Activated T-helper 9 cell treated with anti-CD3 and anti-CD28 coated beads, Interleukin-2, amount 50 U/mL, for 16 hours (primary cell): ENCODE measurements at places on chromosomes 4 and X.

GRCh38 chr4:48187813-48188212, 53.8 kb upstream of the TXK start:
- DNase-seq, result no peak

- no peak for DNase-seq
Observed at GRCh38 chr4:35970366-35970960, 273.9 kb downstream of the ARAP2 start.

DNA sequence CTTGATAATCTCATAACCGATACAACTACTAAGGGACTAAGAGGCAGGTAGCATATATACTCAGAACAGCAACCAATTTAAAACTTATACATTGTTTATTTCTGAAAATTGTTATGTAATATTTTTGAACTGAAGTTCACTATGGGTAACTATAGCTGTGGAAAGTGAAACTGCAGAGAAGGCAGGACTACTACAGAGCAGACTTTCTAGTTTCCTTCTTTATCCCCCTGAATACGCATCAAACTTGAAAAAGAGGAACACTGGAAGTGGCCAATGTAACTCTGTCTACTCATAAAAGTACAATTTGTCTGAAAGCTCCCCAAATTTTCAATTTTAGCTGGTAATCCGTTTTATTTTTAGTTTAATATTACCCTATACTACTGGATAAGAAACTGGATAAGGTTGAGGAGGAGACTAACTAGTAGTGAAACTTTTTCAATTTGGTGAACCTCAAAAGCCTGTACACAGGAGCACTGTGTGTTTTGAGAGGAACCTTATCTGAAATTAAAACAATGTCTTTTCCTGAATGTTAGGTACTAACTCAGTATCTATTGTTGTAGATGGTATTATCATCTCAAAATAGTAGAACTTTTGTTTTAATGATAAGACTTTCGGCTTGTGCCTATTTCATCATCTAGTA, 225.8 kb downstream of the GABRG1 start:
- DNase-seq, result no peak

- no peak for DNase-seq
Observed at GRCh38 chr4:113673450-113673849, 88.1 kb downstream of the CAMK2D start.

DNA sequence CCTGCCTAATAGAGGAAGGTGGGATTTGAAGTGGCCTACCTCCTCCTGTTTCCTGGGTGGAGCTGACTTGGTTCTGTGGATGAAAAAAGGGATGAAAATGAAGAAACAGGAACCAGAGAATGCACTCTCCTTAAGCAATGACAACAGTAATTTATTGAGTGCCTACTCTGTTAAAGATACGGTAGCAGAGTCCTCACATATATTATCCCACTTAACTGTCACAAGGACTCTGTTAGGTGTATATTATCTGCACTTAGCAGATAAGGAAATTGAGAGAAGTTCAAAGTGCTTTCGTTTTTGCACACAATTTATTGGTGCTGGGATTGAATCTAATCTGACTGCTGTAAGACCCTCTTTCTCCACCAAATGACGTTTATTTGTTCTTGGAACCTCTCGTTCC, 301.2 kb downstream of the PACRGL start:
- no peak for DNase-seq

DNA sequence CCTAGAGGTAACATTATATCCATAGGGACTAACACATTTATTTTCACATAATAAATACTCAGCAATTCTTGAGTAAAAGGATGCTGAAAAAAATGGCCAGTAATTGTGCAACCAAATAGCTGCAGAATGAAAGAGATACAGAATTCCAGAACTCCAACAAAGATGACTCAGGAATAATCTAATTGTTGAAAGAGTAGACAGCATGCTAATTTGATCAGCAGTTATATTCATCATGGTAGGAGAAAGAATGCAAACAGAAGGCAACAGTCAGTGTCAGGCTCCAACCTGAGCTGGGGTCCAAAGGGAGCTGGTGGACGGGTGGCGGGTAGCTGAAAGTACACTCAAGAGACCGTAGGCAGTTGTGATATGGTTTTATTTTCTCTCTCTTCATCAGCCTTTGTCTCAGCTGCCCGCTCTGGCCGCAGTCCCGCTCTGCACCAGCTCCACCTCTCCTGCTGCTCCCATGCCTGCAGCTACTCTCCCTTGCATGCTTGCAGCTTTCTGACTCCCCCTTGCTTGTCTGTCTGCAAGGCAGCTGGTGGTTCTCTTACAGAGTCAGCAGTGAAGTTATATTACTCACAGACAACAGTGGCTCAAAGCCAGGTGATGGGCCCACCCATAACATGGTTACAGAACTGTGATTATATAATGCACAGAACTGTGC, 1150.1 kb downstream of the STIM2 start:
- DNase-seq, result no peak

GRCh38 chr4:53813998-53814397, 222.7 kb upstream of the LNX1 start:
- no peak for DNase-seq

DNA sequence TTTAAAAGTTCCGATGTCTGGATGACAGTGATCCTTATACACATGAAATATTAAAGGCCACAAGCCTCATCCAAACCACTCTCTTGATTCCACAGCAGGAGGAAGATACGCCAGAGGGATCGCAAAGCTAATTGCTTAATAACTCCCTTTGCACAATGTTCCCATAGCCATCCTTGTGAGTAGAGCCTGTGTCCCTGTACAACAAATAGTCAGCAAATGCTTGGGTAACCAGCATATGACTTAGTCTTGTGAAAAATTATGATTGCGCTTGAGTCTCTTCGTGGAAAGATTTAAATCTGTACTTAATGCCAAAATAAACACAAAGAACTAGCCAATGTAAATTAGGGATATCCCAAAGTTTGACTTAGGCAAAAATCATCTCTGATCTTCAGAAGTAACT, 31.5 kb downstream of the SLC9A7 start:
- DNase-seq, result no peak

DNA sequence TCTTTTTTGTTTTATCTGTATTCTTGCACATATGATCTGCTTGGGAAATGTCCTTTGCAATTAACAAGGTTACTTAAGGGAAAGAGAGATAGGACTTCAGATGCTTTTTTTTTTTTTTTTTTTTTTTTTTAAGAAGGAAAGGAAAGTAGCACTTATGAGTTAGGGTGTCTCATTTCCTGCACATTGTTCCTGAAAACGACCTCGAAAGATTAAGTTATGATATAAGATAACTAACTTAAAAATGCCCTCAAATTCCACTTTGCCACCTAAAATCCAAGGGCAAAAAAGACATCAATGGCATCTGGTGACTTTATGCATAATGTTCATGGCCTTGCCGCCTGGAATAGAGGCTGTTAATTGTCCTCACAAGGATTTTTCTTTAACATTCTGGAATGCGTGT, 44.9 kb downstream of the PCDH7 start:
- DNase-seq, result no peak

DNA sequence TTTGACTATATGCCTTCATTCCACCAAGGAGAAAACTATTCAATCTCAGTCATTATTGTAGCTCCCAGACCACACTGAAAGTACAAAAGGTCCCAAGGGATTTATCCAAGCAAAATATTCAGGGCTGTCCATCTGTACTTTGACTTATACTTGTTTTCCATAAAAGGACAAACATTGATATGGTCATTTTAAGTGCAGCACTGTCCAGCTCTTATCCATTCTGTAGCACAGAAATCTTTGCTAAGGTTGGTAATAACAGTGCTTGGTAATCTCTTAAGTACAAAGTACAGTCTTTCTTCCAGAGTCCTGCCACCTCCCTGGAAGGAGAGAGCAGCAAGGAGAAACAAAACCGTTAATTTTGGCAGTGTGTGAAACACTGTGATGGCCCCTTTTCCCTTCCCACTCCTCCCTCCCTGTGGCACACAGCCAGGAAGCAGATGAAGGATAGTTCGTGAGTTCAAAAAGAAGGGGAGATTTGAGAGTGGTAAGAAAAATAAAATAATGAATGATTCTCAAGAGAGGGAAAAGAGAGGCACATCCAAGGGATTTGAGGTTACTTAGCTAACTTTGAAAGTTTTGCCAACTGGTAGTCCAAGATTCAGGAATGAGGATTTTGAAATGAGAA, 6.8 kb upstream of the CXCL2 start:
- no peak for DNase-seq

DNA sequence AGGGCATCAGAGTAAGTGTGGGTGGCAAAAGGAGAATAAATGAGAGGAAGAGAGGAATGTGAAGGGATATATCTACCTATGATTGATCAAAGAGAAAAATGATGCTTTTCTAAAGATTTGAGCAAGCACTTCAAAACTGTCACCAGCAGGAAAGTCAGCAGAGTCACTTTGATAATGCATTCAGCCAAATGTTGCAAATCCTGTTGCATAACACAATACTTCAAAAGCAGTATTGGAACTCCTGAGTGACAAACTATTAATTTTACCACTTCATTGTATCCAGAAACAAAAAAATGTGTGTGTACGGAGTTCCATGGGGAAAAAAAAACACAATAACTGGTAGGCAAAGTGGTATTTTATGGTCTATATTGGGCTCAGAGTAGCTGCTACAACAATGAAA, 160.3 kb downstream of the EMCN start:
- DNase-seq, result no peak

- DNase-seq, result no peak
Observed at GRCh38 chr4:80259012-80259411, 7.5 kb upstream of the FGF5 start.

- no peak for DNase-seq
Observed at GRCh38 chr4:74884266-74884665, 48.6 kb upstream of the PARM1 start.

GRCh38 chr4:80201252-80202151, 4.2 kb downstream of the PRDM8 start:
- DNase-seq, result peak; percentile 60

GRCh38 chrX:143683486-143683885, 37.1 kb downstream of the SPANXN2 start:
- no peak for DNase-seq

DNA sequence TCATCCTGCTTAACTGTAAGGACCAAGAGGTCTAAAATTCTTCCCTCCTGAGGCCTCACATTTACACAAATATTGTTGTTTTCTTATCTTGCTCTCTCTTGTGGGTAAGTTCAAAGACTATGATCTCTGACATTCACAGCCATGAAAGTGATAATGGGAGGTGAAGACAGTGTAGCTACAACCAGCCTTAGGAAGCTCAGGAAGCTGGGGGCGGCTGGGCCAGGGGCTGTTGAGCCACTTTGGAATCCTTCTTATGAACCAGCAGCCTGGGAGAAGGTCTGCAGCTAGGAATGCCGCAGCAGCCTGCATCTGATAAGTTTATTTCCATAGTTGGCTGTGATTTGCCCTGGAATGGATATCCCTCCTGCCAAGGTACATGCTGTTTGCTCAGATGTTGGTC, 316.2 kb downstream of the STIM2 start:
- no peak for DNase-seq

DNA sequence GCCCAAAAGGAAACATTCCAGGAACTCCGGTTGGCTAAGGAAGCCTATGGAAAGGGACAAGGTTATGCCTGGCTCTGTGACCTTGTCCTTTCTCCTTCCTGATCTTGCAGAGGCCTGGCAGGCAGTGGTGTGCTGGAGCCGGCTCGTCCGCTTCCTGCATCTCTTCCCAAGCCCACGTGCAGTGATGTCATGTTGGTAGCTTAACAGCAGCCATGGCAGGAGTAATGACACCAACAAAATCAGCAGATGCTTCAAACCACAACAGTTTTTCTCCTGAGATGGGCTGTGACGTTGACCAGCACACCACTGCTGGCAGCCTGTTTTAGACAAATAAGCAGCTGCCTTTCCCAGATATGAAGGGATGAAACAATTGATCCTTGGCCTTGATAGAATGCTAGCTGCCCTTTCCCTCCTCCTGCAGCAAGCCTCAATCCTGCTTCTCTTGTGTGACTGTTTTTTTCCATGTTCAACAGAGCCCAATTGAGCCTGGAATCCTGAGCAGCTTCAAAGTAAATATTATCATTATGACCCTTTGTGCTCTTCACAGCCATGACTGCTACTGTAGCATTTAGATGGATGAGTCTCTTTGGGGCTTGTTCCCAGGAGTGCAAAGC, 23.4 kb downstream of the SEPTIN6 start:
- DNase-seq, result no peak

DNA sequence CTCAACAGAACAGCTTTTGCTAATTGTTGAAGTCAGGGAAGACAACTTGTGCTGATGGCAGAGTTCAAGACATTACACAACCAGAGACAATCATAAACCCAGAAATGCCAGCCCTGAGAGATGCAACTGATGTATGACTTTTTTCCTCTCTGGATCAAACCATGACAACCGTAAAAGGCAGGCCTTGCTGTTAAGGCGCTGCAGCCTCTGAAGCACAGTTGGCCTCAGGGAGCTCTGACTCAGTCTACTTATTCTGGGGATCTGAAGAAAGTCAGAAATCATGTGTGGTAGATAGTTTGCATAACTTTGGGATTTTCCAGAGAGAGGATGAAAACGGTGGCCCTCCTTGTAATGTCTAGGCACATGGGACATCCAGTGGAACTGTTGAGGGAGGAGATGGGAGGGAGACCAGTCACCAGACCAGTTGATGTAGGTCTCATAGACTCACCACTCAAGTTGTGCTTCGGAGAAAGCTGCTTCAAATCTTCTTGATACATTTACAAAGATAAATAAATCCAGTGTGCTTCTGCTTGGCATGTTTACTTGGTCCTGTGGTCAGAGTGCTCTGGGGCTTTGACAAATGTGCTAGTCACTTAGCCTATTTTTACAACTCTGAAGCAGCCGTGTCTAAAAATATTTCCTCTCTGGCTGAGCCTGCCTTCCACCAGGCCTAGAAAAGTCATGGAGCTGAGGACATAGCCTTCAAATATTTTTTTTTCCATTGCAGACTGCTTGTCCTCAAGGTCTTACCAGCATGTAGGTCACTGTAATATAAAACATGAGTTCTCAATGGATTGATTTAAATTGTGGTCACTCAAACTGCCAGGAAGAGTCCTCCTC, 7.5 kb downstream of the HADH start:
- no peak for DNase-seq

DNA sequence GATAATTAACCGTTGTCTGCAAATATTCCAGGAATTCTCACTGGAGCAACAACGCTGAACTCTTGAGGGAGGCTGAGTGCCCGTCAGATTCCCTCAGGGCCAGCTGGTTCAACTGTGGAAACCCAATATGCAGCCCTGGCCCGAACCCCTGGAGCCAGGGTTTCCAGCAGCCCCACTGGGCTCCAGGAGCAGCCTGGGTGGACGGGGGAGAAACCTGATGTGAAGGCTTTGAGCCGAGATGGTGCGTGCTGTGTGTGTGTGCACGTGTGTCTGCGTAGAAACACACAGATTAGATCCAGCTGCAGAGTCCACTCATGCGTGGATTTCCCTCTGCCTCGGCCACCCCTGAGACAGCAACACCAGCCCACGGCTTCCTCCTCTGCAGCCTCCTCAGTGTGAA, 19.4 kb upstream of the SLC25A6 start:
- DNase-seq, result no peak

- no peak for DNase-seq
Observed at GRCh38 chrX:140141444-140142029, 176.2 kb upstream of the CXorf66 start.
